Tibial nerve (tissue), 4 donors: ENCODE measurements at places on chromosomes 7 and 10.

DNA sequence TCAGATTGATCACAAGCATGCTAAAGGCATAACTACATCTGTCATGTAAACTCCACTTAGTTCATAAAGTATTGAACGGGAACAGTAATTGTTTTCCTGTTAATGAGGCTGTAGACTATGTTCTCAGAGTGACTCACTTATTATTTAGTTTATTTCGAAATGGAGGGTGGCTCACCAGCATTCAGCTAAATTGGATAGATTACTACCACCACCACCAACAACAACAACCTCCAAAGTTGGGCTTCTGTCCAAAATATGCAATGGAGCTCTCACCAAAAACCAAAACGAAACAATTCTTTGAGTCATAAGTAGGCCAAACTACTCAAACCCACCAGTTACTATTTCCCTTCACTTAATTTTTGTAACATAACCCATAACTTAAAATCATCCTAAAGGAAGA is 127.9 kb upstream of the NRBF2 start:
- H3K27me3 ChIP-seq, result no peaks in the 10 kb centered on the region
- no peaks in the 10 kb centered on the region for H3K36me3 ChIP-seq
- H3K27ac ChIP-seq, result no peak overlapping the region
- no peak overlapping the region for H3K4me3 ChIP-seq
- no peak for DNase-seq

DNA sequence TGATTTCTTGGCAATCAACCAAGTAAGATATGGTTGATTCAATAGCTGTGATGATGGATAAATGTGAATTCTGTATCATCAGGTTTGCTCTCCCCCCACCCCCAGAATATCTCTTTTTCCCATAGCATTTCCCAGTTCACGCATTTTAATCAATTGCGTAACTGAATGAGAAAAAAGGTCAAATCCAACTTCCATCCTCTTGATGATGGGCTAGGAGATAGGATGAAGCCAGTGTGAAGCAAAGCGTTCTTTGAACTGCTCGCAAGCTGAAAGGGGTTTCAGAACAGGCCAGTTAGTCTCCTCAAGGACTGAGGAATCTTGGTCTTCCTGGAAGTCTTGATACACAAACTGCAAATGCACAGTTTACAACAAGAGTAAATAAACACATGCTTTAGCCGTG is 94.5 kb upstream of the ARMC3 start:
- no peaks in the 10 kb centered on the region for H3K27me3 ChIP-seq
- H3K4me3 ChIP-seq, result no peak overlapping the region
- no peak for DNase-seq
- no peak overlapping the region for H3K27ac ChIP-seq
- H3K4me1 ChIP-seq, result no peaks in the 10 kb centered on the region
- H3K36me3 ChIP-seq, result no peaks in the 10 kb centered on the region

GRCh38 chr7:1713502-1714484 is 43.7 kb downstream of the ELFN1 start:
- no peak for DNase-seq
- H3K27ac ChIP-seq, result no peak overlapping the region
- no peaks in the 10 kb centered on the region for H3K27me3 ChIP-seq
- no peak overlapping the region for H3K4me3 ChIP-seq
- H3K36me3 ChIP-seq, result no peaks in the 10 kb centered on the region

DNA sequence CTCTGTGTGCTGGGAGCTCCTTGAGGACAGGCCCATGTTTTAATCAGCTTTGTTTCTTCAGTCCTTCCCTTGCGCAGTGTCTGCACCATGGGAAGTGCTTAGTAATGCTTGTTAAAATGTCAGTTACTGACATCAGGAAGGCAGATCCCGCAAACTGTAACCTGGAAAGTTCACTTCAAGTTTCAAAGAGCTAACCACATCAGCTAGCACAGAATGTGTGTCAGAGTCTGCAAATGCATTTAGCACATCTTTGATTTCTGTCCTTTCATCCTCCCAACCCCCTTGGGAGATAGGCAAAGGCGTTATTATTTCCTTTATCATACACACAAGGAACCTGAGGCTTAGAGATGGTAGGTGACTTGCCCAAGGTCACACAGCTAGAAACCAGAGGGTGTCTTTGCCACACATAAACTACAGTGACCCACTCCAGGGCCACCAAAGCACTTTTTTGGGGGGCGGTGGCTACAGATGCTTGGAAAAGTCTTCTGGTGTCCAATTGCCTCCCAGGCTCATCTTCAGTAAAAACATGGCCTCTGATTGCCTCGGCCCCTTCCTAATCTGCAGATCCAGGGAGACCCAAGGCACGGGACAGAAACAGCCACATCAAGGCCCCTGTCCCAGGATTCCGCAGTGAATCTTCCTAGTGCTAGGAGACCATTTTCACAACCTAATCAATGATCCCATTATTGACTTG is 116.2 kb upstream of the GPR26 start:
- H3K27ac ChIP-seq, result no peak overlapping the region
- DNase-seq, result no peak
- no peaks in the 10 kb centered on the region for H3K27me3 ChIP-seq
- H3K4me3 ChIP-seq, result no peak overlapping the region
- no peaks in the 10 kb centered on the region for H3K36me3 ChIP-seq
